Epithelial cell of proximal tubule (primary cell): ENCODE measurements at places on chromosomes 7 and 10.

- no peak for DNase-seq
Measured at GRCh38 chr10:71970331-71970730, 6.1 kb downstream of the CHST3 start.

DNA sequence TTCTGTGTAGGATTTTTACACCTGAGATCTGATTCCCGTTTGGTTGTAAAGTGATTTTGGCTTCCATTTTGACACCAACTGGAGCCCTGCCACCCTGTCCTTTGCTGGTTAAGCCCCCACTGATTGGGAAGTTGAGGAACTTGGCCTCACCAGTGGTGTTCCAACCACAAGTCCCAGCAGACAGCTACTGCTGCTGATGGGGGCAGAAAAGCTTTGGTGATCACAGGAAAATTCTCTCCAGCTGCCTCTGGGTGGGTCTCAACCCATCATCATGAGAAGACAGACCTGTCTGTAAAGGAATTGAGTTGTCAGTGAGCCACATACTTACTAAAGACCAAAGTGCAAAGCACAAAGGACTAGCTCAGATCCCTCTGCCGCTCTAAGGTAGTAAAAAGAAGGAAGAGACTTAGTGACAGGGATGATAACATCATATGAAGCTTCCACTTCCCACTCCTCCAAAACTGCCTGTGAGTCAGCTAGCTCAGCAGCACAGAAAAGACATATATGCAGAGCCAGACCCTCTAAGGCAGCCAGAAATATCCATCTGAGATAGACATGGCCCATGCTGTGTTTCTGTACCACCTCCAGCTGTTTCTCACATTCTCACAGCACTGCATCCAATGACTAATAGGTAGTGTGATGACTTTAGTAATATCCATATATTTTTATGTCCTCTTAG, 22.4 kb upstream of the LRRC17 start:
- DNase-seq = no peak

- DNase-seq = no peak
Measured at GRCh38 chr7:112985377-112985987, 101.1 kb downstream of the GPR85 start.

DNA sequence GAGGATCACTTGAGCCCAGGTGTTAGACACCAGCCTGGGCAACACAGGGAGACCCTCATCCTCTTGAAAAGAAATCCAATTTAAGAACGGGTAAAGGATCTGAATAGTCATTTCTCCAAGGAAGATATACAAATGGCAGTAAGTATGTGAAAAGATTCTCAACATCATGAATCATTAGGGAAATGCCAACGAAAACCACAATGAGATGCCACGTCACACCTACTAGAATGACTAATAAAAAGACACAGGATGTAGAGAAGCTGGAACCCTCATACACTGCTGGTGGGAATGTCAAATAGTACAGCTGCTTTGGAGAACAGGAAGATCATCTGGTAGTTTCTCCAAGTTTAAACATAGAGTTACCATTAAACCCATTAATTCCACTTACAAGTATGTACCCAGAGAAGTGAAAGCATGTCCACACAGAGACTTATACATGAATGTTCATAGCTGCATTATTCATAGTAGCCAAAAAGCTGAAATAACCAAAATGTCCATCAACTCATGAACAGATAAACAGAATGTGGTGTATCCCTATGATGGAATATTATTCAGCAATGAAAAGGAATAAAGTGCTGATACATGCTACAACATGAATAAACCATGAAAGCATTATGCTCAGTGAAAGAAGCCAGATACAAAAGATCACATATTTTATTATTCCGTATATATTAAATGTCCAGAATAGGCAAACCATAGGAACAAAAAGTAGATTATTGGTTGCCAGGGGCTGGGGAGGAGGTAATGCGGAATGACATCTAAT, 13.1 kb upstream of the ZMIZ2 start:
- peak; percentile 97 for DNase-seq

- DNase-seq = no peak
Measured at GRCh38 chr7:156487811-156488533, 152.6 kb upstream of the RNF32 start.

- DNase-seq = no peak
Measured at GRCh38 chr7:29139796-29140195, 6.5 kb downstream of the CPVL start.

DNA sequence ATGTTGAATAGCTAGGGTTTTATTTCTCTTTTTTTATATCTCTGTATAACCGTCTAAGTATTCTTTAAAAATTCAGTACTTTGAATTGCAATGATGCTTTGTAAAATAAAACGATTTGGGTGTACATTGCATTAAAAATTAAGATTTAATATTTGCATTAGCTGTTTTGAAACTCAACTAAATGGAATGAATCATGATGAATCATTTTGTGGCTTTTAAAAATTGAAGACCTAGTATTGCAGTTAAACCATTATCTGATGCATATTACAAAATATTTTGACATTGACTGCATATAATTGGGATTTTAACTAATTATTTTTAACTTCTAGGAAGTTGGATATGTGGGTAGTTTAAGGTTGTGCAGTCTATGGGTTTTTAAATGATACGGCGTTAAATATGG, 314.0 kb downstream of the CDK14 start:
- DNase-seq = no peak

- no peak for DNase-seq
Measured at GRCh38 chr10:55426138-55426537, 625.1 kb upstream of the PCDH15 start.
